GM13977 (cell line): ENCODE measurements at places on chromosomes 12 and 14.
A peak's percentile ranks its signal among the peaks of the same experiment; 100 is the strongest.

GRCh38 chr14:52834440-52834842 lies 43.0 kb upstream of the GNPNAT1 start:
- no peak for DNase-seq

- DNase-seq: no peak
These were observed 18.5 kb upstream of the DUSP6 start for GRCh38 chr12:89370850-89371249.

- DNase-seq: no peak
These were observed 6.0 kb upstream of the CALCOCO1 start for GRCh38 chr12:53733051-53733806.

- no peak for DNase-seq
These were observed 806.3 kb downstream of the DIO2 start for GRCh38 chr14:79404874-79405511.

- no peak for DNase-seq
These were observed 282.3 kb downstream of the CACNA1C start for GRCh38 chr12:2335109-2335508.

GRCh38 chr14:54114941-54115340 lies 158.3 kb upstream of the BMP4 start:
- DNase-seq: no peak

- no peak for DNase-seq
These were observed 104.5 kb downstream of the PRICKLE1 start for GRCh38 chr12:42484996-42485395.

DNA sequence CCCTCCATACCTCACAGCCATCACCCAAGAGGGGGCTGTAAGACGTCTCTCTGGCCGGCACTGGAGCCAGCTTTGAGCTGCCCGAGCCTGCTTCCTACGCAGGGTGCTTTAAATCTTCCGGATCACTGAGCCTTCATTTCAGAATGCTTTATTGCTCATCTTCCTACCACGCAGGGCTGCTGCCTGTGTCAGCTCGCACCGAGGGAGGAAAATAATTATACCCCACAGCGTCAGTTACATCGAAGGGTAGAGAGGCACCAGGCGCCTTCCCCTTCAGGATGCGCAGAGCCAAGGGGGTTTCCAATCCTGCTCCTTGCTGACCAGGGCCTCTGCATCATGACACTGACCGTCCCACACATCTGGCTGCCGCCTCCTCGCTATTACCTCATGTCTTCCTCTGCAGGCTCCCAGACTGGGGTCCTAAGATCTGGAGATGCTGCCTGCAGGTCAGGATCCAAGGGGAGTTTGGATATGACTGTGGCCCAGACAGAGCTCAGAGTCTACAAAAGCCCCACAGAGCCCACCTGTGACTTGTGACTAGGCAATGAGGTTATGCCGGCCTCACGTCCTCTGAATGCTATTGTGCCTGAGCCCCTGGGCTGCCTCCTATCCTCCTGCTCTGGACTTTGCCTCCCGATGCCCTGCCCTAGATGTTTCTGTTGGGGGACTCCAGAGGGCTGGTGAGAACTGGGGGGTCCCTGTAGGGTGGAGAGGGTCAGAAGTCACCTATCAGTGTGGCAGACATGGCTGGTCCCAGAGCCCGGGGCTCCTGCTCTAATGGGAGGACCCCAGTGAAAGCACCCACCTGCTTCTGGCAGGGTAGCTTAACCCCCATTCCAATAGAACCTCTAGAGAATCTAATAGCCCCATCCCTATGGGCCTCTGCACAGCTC lies 220.3 kb upstream of the RTL1 start:
- no peak for DNase-seq

DNA sequence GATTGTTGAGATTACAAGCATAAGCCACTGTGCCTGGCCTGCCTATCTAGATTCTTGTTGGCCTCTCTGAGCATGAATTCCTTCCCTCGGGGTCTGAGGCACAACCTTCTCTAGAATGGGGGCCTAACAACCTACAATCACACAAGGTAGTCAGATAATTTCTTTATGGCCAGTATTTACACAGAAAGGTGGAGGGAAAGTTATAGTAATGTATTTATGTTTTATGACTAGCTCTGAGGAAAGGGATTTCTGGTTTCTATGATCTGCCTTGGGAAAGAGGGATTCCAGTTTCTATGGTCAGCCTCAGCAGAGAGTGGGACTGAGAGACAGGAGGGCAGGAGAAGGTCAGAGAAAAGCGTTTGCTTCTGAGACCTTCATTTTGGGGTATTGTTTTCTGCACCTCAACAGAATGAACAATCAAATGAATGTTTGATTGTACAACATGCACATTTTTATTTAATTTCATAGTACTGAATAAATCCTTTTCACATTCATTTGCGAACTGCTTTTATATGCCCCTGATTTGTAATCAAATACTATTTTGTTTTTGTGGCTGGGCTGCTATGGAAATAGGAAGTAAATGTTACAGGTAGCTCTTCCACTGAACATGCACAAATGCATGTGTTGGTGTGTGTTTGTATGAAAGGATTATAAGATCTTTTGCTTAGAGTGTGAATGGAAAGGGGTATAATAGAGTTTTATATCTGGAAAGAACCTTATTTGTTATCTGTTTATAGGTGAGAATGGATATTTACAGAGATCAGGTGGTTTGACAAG lies 499.7 kb upstream of the RGS6 start:
- no peak for DNase-seq

- no peak for DNase-seq
These were observed 36.1 kb downstream of the TMCC3 start for GRCh38 chr12:94614288-94614721.

GRCh38 chr14:70821584-70822529 lies 12.5 kb upstream of the MAP3K9 start:
- DNase-seq: peak; percentile 68

DNA sequence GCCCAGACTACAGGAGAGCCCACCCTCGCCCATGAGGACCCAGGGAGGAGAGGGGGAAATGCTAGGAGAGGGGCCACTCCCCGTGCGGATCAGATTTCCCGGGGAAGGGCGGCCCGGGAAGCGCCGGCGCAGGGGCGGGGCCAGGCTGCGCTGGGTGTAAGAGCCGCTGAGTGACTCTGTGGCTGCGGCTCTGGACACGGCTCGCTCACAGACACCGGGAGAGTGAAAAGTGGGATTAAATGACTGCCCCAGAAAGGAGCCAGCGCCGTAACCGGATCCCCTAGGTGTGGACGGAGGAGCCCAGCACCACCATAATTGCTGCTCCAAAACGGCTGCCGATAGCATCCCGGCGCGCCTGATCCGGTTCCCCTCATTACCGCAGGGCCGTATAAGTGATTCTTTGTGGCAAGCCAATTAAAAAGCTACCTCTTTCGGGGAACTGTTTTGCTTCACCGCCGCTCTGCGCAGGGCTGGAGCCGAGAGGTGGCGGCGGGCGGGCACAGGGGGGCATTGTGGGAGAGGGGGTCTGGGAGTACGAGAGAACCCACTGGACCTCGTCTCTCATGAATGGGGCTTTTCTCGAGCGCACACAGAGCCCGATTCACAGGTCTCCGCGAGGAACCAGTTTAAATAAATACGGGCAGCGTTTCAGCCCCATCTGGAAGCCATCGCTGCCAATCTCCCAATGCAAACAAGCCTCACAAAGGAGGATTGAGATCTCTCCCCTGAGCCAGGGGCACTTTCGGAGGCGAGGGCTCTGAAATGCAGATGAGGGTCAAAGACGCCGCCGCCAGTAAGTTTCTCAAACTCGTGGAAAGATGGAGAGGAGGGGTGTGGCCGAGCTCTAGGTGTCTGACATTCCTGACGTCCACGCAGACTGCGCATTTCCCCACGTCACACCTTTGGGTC lies 2.5 kb downstream of the COL2A1 start:
- DNase-seq: peak; percentile 42

DNA sequence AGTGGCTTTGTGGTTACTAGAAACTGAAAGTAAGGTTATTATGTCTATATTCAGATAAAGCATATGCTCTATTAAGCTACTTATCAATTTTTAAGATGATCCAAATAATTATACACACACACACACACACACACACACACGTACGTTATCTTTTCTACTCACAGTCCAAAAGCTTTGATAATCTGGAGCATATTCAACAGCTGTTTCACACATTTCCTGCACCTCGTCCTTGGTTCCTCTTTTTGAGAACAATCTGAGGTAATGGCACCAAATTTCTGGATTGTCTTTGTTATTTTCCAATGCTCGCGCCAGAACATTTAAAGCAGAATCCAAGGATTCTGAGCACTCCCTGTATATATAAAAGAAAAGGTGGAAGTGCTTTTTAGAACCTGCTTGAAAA lies 37.5 kb downstream of the ZFC3H1 start:
- peak; percentile 17 for DNase-seq

DNA sequence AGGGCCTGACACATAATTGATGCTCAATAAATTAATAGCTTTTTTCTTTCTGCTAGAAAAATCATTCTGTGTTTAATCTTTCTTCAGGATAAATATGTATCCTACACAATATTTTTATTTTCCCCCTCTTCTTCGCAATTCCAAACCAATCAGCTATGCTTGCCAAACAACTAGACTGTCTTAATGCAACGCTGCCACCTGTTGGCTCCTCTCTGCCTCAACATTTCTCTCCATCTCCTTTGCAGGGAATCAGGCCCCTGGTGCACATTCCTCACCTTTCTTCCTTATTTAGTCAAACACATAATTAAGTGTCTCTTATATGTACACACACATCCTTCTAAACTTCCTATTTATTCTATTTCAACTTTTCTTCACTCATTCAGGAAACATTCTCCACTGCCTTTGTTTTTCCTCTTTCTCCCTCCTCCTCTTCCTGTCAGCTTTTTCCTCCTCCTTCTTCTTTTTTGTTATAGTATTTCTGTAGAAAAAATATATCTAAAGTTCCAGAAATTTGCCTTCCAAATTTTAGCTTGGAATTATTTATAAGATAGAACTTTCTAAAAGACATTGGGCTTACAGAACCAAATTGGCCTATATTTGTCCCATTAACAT lies 406.0 kb downstream of the PRKD1 start:
- DNase-seq: no peak

- no peak for DNase-seq
These were observed 7.2 kb upstream of the TBX3 start for GRCh38 chr12:114691196-114691595.

GRCh38 chr12:32015036-32015435 lies 55.8 kb downstream of the RESF1 start:
- DNase-seq: no peak

- DNase-seq: peak; percentile 60
These were observed 15.3 kb downstream of the TAOK3 start for GRCh38 chr12:118357257-118358007.

DNA sequence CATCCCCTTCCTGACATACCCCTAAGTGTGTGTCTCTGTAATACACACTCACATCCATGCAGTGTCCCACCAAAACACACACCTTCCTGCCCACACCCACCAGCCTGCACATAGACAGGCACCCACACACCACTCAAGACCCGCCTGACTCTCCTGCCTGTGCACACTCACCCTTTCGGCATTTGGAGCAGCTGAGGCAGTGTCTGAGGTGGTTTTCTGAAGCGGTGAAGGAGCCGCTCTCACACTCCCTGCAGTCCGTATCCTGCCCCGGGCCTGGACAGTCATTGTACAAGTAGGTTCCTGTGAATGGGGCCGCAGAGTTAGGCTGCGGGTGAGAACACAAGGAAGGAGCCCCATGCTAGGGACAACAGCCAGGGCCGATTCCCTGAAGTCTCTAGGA lies 8.3 kb downstream of the TNFRSF1A start:
- DNase-seq: no peak

- DNase-seq: no peak
These were observed 220.5 kb upstream of the TBX3 start for GRCh38 chr12:114904254-114905003.

DNA sequence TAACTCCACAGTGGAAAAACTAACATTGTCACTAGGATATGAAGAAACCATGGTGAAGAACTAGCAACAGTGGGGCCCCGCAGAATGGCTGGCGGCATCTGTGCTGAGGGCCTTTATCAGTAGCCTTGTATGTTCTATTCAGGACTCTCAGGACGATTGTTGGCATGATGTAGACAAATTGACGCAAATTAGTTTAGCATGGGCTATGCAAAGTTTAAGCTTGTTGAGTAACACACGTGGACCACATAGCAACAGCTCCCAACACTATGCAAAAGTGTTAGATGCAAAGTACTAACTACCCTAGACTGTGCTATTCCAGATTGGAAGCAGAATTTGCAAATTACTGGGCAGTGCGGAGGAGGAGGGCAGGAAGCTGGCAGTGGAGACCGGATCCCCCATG lies 38.2 kb upstream of the TMEM263 start:
- DNase-seq: no peak

DNA sequence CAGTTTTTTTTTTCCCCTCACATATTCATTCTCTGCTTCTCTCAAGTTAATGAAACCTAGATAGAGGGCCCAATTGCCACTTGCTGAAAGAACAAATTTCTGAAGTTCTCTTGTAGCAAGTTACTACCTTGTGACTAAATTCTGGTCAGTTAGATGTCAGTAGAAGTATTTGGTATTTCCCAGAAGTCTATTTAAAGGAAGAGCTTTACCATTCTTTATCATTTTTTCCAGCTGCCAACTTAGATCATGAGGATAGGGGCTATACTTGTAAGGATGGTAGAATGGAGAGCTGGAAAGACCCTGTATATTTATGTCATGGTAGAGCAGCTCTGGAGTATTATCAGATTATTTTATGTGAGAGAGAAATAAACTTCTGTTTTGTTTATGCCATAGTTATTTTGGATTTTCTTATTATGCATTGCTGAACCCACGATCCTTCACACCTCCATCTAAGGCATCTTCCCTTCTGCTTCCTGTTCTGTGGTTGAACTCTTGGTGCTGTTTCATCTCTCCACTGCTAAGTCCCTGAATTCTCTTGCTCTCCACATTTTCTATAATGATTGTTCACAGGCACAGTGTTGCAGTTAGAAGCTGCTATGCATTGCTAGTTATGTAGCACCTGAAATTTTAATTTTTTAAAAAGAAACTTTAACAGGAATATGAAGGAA lies 25.9 kb downstream of the FUT8 start:
- no peak for DNase-seq

DNA sequence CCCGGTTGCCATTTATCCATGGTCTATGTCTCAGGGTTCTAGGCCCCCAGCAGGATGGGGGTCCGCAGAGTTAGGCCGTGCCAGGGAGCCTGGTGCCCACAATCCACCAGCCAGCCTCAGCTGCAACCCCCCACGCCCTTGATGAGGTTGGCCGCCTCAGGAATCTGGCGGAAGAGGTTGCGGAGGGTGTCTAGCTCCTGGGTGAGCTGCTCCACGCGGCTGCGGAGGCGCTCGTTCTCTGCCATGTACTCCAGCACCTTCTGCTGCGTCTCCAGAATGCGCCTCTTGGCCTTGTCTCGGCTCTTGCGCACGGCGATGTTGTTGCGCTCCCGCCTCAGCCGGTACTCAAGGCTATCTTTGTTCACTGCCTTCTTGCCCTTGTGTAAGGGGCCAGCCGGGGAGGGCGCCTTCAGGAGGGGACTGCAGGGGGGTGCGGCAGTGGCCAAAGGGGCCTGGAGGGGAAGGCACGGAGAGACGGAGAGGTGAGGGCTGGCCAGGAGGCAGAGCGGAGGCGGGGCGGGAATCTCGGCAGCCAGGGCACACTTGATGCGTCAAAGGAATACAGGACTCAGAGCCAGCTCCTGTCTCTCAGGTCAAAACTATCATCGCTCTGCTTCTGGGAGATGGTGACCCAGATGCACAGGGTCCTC lies 1.6 kb downstream of the CEBPE start:
- DNase-seq: no peak

- peak; percentile 76 for DNase-seq
These were observed 115.8 kb downstream of the DAD1 start for GRCh38 chr14:22472935-22473854.

GRCh38 chr14:85387181-85387580 lies 142.8 kb upstream of the FLRT2 start:
- no peak for DNase-seq

- no peak for DNase-seq
These were observed 55.0 kb upstream of the PCED1B start for GRCh38 chr12:47024463-47024862.
